ENCODE measurements at places on chromosomes 3 and 15. TPM values are rescaled to one million over a fixed set of nuclear protein-coding genes. Genes with fewer than 3 reads are reported as not detected.
A peak's percentile ranks its signal among the peaks of the same experiment; 100 is the strongest.

GRCh38 chr3:12829886-12830784 is 11.2 kb downstream of the RPL32 start:
- DNase-seq = no peak

DNA sequence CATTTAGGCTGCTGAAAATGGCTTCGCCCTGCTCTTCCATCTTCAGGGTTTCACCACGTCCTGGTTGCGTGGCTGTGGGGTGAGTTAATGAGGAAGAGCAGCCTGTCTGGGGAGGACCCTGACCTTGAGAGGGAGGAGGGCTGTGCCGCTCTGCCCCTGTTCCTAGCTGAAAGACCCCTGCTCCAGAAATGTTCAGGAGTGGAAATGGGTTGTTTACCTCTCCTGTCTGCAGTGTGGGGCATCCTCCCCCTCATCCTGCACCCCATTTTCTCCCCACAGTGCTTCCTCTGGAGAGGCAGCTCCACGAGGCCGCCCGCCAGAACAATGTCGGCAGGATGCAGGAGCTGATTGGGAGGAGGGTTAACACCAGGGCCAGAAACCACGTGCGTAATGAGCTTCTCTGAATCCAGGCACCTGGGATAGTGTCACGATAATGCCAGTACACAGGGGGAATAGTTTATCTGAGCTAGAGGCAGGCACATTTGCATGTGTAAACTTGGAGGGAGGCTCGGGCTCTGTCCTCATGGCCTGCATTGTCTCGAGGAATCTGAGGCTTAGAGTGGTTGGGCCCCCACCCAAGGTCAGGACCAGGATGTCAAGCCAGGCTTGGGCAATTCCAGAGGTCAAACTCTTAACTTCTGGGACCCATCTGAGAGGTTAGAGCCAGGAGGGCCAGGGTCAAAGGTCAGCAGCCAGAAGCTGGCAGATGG is 4.0 kb downstream of the ANKDD1A start:
- no peak for DNase-seq

DNA sequence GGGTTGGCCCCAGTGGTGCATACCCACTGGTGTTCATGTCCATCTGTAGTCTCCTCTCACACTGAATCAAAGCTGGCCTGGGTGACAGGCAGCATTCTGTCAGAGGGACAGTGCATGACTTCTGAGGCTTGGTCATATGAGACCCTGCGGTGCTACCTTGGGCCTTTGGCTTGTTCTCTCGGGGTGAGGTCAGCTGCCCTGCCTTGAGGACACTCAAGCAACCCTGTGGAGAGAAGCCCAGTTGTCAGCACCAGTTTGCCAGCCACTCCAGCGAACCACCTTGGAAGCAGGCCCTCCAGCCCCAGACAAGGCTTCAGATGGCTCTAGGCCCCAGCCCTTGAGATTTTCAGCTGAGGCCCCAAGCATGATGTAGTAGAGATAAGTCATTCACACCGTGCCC is 16.9 kb upstream of the RAB7A start:
- DNase-seq = no peak

DNA sequence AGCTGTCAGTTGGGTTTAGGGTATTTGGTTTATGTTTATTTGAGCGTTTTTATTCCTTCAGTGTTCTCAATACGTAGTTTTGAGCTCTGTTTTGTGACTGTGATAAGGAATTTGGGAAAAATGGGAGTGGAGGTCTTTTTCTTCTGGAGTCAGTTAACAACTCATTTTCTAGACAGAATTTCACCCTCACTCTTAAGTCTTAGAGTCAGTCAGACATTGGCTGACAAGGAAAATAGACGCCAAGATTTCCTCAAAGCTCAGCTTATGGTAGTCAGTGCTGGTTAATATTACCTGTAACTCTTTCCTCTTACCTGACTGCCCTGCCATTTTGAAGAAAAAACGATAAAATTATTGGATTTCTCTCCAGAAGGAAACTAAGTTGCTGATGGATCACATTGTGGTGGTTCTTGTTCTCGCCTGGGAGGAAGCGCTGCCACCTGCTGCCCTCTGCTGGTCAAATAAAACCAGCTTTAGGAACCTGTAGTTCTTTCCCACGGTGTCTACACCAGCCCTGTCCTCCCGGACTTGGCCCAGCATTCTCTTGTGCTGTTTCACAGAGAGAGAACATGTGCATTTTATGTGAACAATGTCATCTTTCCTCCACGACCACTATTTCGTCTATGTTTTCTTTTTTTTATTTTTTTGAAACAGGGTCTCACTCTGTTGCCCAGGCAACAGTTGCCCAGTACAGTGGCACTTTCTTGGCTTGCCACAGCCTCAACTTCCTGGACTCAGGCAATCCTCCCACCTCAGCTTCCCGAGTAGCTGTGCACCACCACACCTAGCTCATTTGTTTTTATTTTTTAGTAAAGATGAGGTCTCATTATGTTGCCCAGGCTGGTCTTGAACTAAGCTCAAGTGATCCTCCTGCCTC is 41.4 kb upstream of the UMPS start:
- peak; percentile 70 for DNase-seq

DNA sequence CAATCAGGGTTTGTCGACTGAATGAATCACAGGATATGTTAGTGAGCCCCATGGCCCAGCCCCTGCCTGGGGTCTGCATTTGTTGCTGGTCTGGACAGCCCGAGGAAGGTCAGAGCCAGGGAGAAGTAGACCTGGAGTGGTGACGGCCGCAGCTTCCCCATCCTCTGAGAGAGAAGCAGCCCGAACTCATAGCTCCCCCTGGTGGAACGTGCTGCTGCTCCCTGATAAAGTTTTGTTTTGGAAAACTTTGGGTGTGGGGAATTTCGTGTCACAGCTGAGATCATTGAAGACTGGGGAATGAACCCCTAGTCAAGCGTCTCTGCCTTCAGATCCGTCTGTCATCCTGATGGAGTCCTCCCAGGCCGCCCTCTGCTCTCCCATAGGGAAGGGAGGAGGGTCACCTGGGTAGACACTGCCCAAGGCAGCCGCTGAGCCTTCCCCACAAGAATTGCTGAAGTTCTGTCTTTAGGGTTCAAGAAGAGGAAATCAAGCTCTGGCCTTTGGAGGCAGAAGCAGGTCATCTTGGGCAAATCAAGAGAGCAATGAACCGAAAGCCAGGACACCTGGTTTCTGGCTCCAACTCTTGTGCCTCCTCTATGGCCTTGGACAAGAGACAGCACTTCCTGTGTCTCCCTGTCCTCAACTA is 60.5 kb downstream of the GLDN start:
- peak; percentile 28 for DNase-seq

Gene LDHAL6B
- total RNA-seq = not detected

- DNase-seq = no peak
These were observed 20.3 kb downstream of the RAB5A start for GRCh38 chr3:19967208-19967607.

All from HFFc6 (cell line).